ENCODE measurements at places on chromosomes 1 and 21. TPM values are rescaled to one million over a fixed set of nuclear protein-coding genes. Genes with fewer than 3 reads are reported as not detected.

DNA sequence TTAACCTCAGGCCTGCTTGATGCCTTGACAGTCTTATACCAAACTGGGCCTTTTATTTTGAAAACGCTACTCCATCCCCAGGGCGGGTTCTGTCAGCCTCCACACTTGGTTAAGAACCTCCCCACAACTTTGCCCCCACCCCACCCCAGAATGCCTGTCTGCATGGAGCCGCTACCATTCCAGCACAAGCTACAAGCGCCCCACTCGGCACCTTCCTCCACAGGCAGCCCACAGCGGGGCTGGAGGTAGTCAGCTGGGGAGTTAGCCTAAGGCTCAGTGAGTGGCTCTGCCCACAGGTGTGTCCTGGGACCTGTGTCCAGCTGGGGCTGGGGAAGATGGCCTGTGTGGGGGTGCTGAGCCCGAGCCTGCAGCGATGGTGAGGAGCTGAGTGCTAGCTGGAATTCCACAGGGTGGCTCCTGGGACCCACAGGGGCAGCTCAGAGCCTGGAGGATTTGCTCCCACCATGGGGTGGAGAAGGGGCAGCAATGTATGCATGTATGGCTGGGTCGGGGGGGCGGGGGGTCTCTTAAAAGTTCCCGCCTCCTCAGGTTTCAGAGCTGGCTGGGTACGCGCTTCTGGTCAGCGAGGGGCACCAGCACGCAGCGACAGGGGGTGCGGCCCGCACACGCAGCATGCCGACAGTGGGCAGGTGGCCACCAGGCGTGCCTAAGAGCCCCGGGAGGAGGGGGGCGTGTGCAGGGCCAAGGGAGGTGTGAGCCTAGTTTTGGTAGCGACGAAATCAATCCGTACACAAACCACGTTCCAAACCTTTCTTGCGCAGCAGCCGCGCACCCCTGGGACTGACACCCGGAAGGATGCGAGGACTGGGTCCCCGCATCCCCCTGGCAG is 917 bp downstream of the ETNK2 start:
- DNase-seq: no peak

- no peak for DNase-seq
These were observed 117.3 kb downstream of the DTL start for GRCh38 chr1:212152869-212153268.

The CAPZA1 gene
- polyA plus RNA-seq: 151 TPM

The DIPK1A gene
- 8.6 TPM for polyA plus RNA-seq

The CASQ2 gene
- polyA plus RNA-seq: 0.40 TPM

Data from left kidney (tissue), 8 donors.